ENCODE measurements at places on chromosomes 6 and 20.

DNA sequence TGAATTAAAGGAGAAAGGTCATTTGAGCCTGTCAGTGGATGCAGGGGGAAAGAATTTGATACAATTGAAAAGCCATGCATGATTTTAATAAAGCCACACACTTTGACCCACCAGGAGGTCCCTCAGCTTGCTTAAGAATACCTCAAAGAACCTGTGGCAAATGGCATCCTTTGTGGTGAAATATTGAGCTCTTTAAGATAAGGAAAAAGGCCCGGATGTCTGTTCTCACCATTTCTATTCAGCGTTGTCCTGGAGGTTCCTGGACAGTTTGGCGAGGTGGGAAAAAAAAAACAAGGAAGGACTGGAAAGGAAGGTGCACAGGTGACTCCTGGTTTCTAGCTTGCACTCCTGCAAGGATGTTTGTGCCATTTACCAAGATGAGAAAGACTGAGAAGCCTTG, 91.0 kb downstream of the TOX2 start:
- no peak for DNase-seq

DNA sequence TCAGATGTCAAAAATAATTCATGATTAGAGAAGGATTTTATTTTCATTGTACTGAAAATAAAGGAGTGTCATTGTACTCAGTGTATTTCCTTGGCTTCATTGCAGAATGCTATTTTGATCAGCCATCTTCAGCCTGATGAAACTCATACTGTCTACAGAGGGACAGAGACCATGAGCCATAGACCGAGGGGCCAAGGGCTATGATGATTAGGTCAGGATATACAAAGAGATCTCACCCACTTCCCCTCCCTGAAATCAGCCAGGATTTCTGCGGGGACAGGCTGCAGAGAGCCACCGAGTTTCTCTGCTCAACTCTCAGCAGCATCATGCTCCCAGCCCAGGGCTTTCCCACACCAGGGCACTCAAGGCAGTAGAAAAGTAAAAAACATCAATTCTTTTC, 47.0 kb downstream of the ALDH8A1 start:
- no peak for DNase-seq

GRCh38 chr6:145206247-145206907, 528.9 kb downstream of the EPM2A start:
- no peak for DNase-seq

DNA sequence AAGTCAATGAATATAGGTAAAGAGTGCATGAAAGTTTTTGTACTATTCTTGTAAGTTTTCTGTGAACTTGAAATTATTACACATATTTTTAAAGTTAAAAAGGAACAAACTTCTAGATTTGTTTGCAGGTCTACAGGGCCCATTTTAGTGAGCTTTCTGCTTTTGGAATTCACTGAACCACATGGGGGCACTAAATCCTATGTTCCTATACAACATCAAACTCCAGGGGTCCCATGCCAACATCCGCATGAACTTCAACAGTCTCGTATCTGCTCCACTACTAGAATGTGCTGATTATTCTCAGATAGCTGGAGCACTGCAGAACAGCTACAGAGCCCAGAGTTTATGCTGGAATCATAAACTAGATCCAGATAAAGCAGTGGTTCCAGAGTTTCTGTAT, 347.9 kb upstream of the SPTLC3 start:
- no peak for DNase-seq

DNA sequence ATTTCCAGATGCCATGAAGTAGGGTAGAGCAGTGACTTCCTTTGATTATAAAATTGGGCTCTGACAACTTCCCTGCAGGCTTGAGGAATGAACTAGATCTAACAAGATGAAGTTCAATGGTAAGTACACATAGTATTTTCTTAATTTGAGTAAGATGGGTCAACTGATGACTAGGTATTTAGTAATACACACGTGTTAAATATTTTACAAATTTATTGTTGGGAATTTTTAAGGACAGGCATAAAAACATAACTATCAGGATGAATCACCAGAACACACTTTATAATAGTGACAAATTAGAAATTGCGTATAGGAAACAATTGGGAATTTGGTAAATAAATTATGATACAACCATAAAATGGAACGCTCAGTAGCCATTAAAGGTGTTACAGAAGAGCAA, 762.4 kb upstream of the SLC35B3 start:
- DNase-seq = no peak

DNA sequence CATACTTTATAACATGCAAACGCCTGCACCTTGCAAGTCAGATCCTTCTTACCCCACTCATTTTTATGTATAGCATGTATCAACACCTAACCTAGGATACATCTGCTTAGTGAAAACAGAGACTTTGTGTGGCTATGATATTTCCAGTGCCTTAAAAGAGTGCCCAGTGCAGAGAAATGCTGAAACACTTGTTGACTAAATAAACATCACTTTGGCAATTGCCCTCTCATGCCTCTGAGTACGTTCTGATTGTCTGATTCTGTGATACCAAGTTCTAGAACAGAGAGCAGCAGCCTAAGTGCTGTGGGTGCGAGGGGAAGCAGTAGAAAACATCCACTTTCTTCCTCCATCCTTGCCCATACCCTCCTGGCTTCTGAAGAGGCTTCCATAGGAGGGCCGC, 13.6 kb downstream of the PLEKHG1 start:
- DNase-seq = no peak

DNA sequence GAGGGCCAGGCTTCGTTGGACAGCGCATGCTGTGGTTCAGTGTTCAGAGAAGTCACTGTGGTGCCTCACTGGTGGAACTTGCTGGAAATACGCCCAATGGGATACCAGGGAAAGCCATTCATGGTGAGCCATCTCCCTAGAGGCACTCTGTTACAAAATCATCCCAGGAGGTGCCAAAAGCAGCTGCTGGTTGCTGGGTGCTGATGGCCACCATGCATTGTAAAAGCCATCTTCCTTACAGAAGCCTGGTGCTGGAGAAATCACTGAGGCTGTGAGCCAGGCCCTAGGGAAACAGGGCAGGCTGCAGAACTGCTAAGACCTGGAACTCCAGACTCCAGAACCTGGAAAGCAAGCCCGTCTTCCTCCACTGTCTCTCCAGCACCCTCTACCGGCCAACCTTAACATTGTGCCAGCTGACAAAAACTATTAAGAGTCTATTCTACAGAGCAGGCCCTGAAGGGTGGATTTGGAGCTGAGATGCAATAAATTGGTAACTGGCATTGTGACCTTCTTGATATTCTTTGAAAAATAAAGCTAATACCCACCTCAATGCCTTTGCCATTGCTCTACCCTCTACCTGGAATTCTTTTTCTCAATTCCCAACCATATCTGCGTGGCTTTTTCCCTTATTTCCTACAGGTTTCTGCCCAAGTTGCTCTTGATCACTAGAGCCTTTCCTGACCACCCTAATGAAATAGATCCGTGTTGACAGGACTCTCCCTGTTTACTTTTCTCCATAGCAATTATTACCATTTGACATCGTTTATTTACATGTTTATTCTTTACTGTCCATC, 18.5 kb downstream of the SNRPB start:
- DNase-seq = peak; percentile 64

DNA sequence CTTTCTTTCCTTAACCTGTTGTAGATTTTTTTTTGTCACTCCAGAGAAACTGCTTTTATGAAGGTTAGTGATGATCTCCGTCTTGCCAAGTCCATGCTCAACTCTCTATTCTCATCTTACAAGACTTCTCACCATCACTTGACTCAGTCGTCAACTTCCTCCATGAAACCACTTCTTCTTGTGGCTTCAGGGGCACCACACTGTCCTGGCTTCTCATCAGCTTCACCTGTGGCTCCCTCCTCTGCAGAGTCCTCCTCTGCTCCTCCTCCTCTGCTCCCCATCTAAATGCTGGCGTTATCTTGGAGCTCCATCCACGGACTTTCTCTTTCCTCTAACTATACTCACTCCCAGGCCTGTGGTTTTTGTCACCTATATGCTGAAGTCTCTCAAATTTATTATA, 187.5 kb downstream of the BACH2 start:
- DNase-seq = no peak

DNA sequence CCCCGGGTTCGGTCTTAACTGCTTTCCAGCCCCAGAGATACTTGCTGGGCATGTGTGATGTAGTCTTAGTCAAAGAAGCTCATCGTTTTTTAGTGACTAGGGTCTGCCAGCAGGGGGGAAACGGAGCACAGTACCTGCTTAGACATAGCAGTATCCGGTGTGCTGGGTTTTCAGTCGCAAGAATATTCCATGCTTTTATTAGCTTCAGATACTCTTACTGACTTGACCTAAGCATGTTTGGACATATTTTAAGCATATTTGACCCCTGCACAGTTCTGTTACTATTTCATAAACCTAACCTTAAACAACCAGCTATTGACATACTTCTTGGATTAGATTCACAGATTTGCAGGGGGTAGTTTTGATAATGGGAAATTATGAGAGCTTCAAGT, 3.0 kb downstream of the E2F3 start:
- peak; percentile 72 for DNase-seq

DNA sequence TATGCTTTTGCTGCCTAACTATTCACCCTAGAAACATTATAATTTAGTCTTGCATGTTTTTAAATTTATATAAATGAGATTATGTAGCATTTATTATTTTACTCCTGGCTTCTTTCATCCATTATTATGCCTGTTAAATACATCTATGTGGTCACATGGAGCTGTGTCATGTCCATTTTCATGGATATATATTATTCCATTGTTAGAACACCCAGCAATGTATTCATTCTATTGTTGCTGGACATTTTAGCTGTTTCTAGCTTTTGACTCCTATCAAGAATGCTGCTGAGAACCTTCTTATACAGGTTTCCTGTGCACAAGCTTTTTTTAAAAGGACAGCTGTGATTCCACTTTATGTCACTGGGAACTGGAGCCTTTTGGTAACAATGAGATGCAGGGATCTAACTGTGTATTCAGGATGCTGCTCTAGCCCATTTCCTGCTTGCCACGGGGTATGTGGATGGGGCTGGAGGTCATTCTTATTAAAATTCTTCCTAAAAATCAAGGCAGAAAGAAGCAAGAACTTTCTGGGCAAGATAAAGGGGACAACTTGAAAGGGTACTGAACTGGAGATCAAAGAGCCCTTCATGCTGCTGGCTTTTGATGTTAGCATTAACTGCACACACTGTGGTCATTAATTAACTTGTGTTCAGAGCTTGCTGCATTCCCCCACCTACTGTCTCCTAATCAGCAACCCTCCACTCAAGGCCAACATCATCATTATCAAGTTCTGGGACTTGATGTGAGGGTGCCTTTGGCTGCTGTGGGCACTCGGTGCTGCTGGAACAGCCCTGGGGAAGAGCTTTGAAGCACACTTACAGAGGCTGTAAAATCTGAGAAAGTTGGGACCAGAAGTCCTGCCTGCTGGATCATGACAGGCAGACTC, 96.6 kb upstream of the AKIRIN2 start:
- DNase-seq = no peak

- no peak for DNase-seq
Measured at GRCh38 chr20:47652301-47652700, 133.0 kb downstream of the SULF2 start.

GRCh38 chr6:154583546-154584188, 73.2 kb upstream of the CNKSR3 start:
- DNase-seq = no peak

DNA sequence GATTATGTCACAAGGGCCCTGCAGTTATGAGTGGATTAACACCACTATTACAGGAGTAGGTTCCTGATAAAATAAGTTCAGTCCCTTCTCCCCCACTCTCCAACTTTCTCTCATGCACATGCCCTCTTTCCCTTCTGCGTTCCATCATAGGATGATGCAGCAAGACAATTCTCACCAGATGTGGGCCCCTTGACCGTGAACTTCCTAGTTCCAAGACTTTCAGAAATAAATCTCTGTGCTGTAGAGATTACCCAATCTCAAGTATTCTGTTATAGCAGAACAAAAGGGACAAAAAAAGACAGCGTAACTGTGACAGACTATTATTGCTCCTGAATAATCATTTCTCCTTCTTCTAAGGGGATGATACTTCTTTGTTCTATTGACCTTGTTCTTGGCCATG, 33.8 kb upstream of the TMEM244 start:
- no peak for DNase-seq

DNA sequence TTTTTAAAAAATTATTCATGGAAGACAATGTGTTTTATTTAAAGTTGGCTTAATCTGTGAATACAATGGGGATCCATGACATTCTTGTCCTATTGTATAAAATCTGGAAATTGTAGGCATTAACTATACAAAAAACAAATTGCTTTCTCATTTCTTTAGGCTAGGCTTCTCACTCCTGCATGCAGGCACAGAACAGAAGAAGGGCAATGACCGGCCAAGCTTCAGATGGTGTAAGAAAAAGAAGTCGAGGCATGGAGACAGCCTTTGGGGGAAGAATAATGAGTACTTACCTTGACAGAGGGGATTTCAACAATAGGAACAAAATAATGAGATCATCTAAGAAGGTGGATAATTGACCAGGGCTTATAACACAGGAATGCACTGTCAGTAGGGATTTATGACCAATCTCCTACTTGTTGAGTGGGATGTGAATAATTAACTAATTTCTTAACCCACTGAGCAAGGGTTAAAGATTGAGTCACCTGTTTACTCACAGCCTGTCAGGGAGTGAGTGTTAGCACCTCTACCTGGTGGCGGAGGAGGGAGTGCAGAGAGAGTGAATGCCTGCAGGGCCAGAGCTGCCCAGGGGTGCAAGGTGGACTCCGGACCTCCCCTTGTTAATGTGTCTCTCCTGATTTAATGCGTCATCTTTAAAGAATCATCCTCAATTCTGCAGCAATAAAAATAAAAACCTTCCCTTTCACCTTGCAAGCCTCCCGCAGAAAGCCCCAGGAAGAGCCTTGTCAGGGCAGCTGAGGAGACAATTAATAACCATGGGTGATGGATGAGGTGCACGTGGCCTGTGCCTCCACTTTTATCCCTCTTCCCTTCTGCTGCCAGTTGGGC, 3.9 kb downstream of the SLC22A2 start:
- no peak for DNase-seq

DNA sequence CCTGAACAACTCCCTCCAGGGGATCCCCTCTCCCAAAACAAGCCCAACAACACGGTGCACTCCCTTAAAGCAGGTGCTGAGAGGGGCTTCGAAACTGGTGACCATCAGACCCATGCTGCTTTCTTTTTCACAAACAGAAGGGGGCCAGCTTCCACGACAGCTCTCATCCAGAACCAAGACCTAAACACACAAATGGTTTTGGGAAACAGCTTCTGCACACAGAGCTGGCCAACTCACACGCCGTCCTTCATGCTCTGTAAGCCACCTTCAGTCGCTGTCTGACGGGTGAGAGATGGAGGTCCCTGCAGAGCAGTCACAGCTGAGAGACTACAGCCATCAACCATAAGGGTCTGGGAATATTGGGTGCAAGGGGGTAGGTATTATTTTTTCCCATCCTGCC, 76.3 kb downstream of the ZMYND8 start:
- no peak for DNase-seq

All from NCI-H1436 (cell line).